ENCODE measurements at places on chromosomes 7 and 10.

DNA sequence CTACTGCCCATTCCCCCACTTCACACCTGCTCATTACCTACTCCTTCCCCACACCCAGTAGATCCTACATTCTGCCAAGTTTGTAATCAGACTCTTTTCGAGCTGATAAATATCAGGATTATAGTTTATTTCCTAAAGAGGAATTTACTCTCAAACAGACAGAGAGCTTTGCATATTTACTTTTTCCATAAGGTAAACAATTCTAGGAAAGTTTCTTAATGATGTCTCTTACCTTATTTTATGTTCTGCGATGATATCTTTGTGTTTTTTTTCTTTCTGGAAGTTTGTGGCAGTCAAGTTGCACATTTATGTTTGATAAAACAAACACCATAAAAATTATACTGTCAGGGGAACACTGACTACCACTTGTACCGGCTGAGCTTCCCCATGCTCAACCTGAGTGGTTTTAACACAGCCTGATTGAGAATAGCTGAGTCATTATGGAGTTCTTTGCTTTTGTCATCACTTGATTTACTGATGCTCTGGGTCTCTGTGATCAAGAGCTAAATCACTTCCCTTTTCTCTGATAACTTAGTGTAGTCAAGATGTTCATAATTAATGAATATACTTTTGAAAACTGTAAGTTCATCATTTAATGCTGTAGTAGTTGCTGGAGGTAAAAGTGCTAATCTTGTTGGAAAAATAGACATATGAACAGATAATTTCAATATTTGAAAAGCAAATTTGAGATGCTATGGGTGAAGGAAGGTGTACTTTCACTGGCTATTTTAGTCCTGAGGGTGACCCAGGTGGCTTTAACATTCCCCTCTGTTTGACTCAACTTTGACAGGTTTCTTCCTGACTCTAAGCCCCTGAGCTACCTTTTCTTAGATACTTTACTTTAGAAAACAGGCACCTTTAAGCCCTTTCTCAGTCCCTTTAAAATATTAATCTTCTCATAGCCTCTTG, 1034.5 kb upstream of the LRRTM3 start:
- DNase-seq, result no peak

GRCh38 chr10:63236113-63236935, 103.2 kb downstream of the NRBF2 start:
- DNase-seq, result no peak

GRCh38 chr10:102776779-102777456, 33.2 kb downstream of the WBP1L start:
- no peak for DNase-seq

- no peak for DNase-seq
Observed at GRCh38 chr7:116772423-116772863, 89.9 kb upstream of the CAPZA2 start.

DNA sequence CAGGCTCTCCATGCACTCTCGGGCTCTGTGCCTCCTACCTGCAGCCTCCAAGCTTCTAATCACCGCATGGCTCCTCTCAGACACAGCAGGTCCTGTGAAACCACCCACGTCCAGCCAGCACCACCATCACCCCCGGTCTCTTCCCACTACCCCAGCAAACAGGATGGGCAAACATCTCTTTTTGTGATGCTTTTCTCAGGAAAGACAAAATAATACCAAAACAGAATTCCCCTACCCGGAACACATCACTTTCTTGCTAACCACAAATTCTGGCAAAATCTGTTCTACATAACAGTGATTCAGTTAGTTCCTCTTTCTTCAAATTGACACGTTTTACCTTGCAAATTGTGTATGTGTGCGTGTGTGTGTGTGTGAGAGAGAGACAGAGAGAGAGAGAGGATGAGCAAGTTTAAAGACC, 6.5 kb downstream of the SNX8 start:
- no peak for DNase-seq

DNA sequence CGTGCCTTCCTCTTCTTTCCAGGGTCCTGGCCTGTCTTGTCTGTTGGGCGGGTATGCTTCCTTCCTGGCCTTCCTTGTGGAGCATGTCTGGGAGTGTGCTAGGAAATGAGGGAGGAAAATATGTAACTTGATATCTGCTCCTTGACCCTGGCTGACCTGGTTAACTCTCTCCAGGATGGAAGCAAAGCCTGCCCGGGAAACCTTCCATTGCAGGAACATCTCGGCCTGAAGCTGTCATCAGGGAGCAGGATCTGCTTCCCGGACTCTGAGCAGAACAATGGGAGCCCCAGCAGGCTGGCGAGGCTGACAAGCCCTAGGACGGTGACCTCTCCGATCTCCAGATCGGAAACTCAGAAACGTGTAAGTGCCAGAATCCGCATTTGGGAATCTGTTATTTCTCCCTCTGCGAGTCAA, 340.3 kb downstream of the FRMD4A start:
- no peak for DNase-seq

DNA sequence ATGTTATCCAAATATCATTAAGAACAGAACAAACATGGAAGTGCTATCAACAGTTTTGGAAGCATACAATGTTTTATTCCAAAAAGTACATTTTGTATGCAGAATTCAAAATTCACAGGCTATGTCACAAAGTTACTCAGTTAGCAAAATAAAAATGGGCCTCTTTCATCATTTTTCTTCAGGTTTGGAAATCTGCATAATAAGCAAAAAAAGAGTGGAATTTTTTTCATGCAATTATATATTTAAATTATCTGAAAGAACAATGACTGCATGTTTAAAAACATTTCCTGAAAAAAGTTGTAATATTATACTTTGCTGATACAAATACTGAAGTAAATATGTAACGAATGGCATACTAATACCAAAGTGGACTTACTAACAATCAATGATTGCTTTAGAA, 161.2 kb upstream of the MBL2 start:
- no peak for DNase-seq

GRCh38 chr10:73017955-73018480, 63.4 kb upstream of the PLA2G12B start:
- DNase-seq, result no peak

DNA sequence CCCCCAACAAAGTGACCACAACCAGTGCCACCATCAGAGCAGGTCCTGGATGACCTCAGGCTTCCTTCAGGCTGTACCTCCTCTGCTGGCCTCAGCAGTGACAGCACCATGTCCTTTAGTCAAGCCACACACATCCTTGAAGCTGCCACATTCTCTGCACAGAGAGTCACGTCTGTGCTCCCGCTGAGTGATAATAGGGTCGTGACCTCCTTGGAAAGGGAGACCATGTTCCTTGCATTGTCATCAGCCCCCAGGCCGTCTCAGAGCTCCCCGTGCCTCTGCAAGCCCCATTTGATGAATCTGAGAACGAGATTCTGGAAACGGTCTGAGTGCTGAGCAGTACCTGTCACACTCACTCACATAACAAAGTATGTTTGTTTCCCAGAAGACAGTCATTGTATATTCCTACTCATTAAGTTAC, 106.5 kb upstream of the PRR15 start:
- no peak for DNase-seq

DNA sequence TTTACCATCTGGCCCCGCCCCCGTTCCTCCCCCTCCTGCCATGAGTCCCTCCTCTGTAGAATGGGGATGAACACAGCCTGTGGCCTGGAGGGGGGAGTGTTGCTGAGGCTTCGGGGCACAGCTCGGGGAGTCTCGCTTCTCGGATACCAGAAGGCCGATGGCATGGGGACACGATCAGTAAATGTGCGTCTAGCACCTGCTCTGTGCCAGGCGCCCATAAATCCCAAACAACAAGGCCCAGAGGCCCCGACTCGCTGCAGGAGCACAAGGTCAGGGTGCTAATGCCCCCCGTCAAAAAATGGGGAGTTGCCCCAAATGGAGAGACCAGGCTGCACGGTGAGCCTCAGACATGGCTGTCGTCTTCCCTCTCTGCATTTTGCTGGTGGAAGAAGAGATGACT, 40.7 kb downstream of the JAKMIP3 start:
- DNase-seq, result no peak

DNA sequence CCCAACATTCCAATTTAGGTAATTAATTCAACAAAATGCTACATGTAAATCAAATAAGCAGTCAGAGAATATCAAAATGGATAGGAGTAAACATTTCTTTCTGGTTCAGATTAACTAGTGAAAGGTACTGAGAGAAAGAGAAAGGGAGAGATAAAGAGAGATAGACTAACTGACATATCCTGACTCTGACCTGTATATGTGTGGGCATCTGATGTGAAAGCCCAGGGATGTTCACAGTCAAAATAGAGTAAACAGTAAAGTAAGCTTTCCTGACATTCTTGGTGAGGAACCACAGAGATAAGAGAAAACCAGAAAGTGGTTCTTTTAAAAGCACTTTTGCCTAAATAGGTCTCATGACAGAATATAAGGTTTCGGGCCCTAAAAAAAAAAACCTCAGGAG, 37.5 kb upstream of the ANK3 start:
- DNase-seq, result no peak

GRCh38 chr10:121310151-121310711, 288.0 kb downstream of the FGFR2 start:
- DNase-seq, result no peak

GRCh38 chr7:18655506-18655905, 160.0 kb downstream of the HDAC9 start:
- no peak for DNase-seq

GRCh38 chr10:61832866-61833481, 68.5 kb upstream of the ARID5B start:
- no peak for DNase-seq

DNA sequence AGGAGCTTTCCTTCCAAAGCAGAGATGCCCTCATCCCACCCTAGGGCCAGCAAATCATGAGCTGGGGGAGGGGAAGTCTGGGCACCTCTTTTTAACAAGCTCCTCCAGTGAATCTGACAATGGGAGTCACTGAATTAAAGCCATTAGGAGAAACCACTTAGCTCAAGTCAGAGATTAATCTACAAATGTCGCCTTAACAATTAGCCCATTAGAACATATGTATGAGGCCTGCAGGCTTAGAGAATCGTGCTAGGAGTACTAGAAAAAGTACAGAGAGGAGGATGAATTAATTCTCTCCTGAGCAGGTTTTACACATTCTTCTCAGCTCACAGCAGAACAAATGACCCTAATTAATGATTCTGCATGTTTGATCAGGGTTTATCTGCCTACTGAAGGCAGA, 381.3 kb downstream of the KCNMA1 start:
- DNase-seq, result no peak

GRCh38 chr10:15742836-15743235, 23.1 kb upstream of the ITGA8 start:
- no peak for DNase-seq

- DNase-seq, result no peak
Observed at GRCh38 chr7:157484411-157485081, 147.7 kb downstream of the DNAJB6 start.

GRCh38 chr10:96400465-96400864, 41.7 kb upstream of the OPALIN start:
- no peak for DNase-seq

- no peak for DNase-seq
Observed at GRCh38 chr10:22345301-22346095, at the start of gene SPAG6. Gene SPAG6, plus strand, starts transcription at chr10:22345496. Its CDS starts 116 bp downstream, at chr10:22345612.

- DNase-seq, result no peak
Observed at GRCh38 chr10:12073526-12073925, 4.8 kb downstream of the DHTKD1 start.
